ENCODE measurements at places on chromosomes 2 and 18.

DNA sequence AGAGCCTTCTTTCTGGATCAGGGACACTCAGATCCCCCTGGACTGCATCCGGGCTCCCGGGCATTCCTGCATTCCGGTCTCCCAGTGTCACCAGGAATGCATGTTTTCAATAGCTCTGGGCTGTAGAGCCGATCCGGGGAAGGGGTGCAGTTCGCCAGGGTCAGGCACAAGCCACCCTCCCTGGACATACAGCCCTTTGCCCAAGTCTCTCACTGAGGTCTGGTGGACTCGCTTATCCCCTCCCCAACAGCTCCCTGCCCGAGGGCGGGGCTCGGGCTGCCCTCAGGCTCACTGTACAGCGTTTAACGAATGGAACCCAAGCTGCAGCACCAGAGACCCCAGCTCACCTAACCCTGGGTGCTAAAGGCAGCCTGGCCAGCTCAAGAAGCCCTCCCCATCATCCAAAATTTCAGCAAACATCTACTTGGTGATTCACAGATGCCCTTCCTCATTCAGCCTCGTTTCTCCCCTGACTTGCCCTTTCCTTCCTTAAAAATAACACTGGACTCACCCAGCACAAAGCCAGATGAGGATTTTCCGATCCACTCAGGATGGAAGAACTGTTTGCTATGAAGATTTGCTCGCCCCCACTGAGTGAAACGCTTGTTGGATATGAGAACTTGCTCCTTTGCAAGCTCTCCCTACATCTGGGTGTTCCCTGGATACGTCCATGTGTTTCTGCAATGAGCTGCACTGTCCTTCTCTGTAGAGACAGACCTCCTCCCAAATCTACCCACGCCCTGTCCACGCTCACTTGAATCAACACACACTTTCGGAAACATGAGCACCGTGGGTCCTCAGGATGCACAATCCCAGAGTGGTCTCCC lies 58.1 kb downstream of the PXDN start:
- DNase-seq = peak; percentile 63

DNA sequence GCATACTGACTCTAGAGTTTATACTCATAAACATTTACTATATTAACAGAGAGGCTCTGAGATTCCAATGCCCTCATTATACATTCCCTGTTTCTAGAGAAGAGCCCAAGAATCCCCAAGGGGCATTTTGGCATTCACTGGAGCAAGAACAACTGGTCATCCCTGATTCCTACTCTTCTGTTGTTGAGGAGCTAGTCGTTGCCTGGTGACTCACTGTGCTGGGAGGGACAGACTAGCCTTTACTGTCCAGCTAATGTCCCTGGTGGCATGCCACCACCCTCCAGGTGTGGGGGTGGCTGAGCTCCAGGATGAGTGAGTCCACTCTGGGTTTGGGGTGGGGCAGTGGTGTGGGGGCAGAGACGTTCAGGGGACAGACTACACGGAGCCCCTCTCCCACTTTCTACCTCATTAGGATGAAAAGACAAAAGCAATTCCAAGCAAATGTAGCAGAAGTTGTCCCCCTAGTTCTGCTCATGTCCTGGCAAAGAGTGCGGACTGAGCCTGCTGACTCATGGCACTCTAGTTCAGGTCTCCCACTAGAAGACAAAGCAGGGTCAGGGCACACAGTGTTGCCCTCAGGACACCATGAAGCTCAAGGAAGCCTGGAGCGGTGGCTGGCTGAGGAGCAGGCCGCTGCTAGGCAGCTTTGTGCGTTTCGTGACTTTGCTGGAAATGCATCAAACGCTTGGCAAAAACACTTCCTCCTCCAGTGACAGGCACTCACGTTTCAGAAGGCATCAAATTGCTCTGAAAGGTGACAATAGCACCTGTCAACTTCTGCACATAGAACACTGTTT lies 49.4 kb downstream of the RHOB start:
- peak; percentile 97 for DNase-seq

GRCh38 chr2:205589479-205589878 lies 92.8 kb upstream of the NRP2 start:
- no peak for DNase-seq

GRCh38 chr18:9217743-9218451 lies 81.3 kb downstream of the ANKRD12 start:
- no peak for DNase-seq

GRCh38 chr2:138247302-138247701 lies 254.3 kb upstream of the SPOPL start:
- no peak for DNase-seq

- peak; percentile 22 for DNase-seq
Measured at GRCh38 chr2:171522052-171522787, at the start of gene CYBRD1. Gene CYBRD1 (plus strand): TSS chr2:171522474. CDS start chr2:171522546, 72 bp downstream.

DNA sequence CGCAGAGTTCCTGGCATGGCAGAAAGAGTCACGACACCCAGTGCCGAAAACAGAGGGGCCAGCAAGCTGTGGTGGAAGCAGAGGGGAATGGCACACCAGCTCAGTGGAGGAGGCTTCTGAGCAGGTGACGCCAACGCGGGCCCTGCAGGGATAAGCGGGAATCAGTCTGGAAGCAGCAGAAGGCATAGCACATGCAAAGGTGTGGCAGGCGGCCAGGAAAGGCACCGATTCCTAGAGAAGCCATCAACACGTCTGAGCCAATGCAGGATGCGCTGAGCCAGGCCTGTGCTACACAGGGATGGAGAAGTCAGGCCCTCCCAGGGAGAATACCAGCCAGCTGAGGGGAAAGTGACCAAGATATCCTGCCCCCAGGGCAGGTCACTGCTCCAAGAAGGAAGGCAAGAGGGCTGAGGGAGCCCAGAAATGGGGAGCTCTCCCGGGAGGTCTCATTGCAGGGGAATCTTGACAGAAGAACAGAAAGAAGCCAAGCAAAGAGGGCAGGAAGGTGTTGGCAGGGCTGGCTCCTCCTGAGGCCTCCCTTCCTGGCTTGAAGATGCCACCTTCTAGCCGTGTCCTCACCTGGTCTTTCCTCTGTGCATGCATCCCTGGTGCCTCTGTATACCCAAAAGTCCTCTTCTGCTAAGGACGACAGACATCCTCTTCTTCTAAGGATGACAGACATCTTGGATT lies 16.3 kb downstream of the TEX51 start:
- no peak for DNase-seq

- no peak for DNase-seq
Measured at GRCh38 chr2:119009110-119009509, 67.1 kb downstream of the MARCO start.

DNA sequence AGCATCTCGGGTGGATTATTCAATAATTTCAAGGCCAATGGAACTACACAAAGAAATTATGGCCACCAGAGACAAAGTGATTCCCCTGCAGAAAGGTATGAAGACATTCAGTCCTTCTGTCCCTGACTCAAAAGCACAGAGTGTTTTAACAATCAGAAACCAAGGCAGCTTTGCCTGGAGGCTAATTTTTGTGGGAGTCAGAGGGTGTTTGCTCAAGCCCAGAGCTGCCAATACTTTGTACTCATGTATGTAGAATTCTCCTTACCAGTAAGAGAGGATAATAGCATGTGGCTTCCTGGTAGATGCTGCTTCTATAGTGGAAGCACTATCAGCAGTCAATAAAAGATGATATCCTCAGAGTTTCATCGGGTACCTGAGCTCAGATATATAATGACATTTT lies 178.4 kb downstream of the KCNE4 start:
- peak; percentile 68 for DNase-seq

- DNase-seq = peak; percentile 49
Measured at GRCh38 chr2:67510745-67511144, 113.6 kb downstream of the ETAA1 start.

DNA sequence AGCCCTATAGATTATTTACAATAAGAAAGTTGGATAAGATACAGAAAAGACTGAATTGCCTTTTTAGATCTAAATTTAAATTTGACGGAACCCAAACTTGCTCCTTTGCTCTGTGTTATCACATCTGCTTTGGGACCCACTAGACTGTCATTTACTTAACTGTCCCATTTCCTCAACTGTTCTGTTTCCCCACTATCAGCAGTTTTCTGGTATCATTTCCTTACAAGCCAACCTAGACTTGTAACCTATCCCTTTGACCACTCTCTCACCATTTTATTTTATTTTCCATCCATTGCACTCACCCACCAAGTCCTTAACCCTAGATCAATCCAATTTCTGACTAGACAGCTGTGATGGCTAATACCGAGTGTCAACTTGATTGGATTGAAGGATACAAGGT lies 38.6 kb upstream of the CD28 start:
- DNase-seq = no peak

DNA sequence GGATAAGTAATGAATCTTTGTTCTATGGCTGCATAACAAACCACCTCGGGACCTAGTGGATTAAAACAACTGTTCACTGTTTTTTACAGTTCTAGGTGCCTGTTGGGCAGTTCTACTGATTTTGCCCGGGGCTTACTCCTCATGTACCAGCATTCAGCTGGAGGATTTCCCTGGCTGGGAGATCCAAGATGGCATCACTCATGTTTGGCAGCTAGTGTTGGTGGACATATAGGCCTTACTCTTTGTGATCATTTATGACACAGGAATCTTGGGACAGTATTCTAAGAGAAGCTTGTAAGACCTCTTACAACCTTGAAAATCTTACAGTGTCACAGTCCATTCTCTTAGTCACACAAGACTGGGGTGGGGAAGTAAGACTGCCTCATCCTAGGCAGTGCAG lies 4.6 kb downstream of the MARCHF7 start:
- no peak for DNase-seq

- DNase-seq = no peak
Measured at GRCh38 chr2:152251811-152252210, 76.2 kb upstream of the STAM2 start.

Measured in renal cortical epithelial cell (primary cell).